Ovary (tissue), 10 donors: ENCODE measurements at places on chromosomes 7 and 10. TPM values are rescaled to one million over a fixed set of nuclear protein-coding genes. Genes with fewer than 3 reads are reported as not detected.
A peak's percentile ranks its signal among the peaks of the same experiment; 100 is the strongest.

YKT6 gene
- 67.3 TPM for polyA plus RNA-seq

GRCh38 chr7:48337012-48337621 lies 165.9 kb downstream of the ABCA13 start:
- no peak for DNase-seq

GRCh38 chr10:102704915-102705314 lies 9.3 kb downstream of the ARL3 start:
- no peak for DNase-seq

SPDYE2 gene
- not detected for polyA plus RNA-seq

DNA sequence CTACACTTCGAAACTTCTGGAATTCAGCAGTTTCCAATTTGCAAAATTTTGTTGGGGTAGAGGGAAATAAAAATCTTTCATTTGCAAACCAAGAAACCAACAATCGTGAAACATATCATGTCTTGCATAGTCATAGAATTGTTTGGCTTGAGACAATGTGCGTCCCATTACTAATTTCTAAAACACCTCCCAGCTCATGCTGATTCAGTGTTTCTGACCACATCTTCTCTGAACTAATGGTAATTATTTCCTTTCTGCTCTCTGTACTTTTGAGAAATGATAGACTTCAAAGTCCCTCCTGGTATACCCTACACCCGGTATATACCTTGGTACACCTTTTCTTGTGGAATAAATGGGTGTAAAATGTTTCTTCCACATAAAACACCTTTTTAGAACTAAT lies 41.8 kb upstream of the TSPAN13 start:
- no peak for DNase-seq

DNA sequence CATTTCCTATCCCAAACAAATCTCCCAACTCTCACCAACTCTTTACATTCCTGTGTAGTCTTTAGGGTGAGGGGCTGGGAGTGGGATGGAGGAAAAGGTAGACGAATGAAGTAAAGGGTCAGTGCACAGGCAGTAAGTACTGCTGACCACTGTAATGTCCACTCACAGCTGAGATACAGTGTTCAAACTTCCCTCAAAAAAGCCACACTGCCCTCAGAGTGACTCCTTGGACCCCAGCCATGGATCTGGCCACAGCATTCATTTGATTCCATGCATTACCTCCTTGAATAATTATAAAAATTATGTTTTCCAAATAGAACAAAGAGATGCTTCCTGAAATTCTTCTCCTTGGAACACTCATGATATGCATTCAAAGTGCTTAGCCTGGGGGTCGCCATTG lies 19.8 kb upstream of the HIPK2 start:
- DNase-seq = no peak

- DNase-seq = no peak
Observed at GRCh38 chr10:91032611-91033206, 111.8 kb upstream of the ANKRD1 start.

GRCh38 chr7:23533238-23533604 lies 1.4 kb upstream of the TRA2A start:
- no peak for DNase-seq

TSPAN15 gene
- 5.1 TPM for polyA plus RNA-seq

CHST15 gene
- polyA plus RNA-seq = 35.9 TPM

DNA sequence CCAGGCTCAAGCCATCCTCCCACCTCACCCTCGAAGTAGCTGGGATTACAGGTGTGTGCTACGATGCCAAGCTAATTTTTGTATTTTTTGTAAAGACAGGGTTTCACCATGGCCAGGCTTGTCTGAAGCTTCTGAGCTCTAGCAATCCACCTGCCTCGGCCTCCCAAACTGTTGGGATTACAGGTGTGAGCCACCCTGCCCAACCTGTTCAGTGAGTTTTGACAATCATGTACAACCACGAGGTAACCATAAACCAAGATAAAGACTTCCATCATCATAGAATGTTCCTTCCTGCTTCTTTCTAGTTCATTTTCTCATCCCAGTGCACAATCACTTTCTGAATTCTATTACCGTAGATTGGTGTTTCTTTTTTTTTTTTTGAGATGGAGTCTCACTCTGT lies 30.5 kb upstream of the MKRN1 start:
- DNase-seq = no peak

DNA sequence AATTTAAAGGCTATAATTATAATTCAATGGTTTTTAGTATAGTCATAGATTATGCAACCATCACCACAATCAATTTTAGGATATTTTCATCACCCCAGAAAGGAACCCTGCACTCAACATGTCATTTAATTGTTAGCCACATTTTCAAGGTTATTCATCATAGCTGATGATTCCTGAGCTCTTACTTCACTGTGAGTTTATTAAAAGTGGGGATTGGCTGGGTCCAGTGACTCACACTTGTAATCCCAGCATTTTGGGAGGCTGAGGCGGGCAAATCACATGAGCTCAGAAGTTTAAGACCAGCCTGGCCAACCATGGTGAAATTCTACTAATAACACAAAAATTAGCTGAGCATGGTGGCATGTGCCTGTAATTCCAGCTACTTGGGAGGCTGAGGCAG lies 787 bp downstream of the CCL26 start:
- no peak for DNase-seq

DPP6 gene
- 0.22 TPM for polyA plus RNA-seq

DNA sequence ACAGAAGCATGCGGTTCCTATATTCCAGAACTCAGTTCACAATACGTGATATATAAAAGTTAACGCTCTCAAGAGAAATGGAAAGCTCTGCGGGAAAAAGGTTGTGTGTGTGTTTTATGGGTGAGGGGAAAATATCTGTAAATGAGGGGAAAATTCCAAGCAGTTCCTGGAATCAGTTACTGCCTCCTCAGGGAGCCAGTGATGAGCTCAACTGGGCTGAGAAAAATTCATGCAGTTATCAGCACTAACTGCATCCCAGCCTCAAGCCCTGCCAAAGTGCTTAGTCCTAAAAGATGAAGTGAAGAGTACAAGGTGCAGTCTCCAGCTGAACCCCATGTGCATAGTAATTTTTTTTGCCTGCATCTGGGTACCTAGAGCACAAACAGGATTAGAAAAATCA lies 191.9 kb downstream of the CDK14 start:
- DNase-seq = no peak

DNA sequence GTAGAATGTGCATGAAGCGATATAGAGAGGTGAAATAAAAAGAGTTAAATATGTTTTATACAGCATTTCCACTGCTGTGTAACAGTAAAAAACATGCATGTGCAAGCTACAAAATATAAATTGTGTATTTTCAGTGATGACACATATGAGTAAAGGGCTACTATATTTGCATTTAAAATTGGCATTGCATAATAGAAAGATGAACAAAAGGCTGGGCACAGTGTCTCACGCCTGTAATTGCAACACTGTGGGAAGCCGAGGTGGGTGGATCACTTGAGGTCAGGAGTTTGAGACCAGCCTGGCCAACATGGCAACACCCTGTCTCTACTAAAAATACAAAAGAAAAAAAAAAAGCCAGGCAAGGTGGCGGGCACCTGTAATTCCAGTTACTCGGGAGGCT lies 79.8 kb upstream of the CCDC71L start:
- DNase-seq = no peak

PCLO gene
- polyA plus RNA-seq = 0.31 TPM

DNA sequence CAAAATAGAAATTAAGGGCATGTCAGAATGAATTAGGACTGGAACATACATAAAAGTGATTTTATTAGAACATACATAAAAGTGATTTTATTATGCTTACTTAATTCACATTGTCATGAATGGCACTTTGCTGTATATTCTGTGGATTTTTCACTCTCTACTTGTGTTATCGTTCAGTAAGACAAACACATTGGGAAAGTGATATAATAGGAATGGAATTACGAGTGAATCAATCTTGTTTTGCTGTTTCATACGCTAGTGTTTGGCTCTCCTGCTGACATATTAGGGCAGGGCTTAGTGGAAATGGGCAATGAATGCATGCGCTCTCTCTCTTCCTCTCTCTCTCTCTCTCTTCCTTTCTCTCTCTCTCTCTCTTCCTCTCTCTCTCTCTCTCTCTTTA lies 561.1 kb downstream of the ACTR3B start:
- no peak for DNase-seq

DNA sequence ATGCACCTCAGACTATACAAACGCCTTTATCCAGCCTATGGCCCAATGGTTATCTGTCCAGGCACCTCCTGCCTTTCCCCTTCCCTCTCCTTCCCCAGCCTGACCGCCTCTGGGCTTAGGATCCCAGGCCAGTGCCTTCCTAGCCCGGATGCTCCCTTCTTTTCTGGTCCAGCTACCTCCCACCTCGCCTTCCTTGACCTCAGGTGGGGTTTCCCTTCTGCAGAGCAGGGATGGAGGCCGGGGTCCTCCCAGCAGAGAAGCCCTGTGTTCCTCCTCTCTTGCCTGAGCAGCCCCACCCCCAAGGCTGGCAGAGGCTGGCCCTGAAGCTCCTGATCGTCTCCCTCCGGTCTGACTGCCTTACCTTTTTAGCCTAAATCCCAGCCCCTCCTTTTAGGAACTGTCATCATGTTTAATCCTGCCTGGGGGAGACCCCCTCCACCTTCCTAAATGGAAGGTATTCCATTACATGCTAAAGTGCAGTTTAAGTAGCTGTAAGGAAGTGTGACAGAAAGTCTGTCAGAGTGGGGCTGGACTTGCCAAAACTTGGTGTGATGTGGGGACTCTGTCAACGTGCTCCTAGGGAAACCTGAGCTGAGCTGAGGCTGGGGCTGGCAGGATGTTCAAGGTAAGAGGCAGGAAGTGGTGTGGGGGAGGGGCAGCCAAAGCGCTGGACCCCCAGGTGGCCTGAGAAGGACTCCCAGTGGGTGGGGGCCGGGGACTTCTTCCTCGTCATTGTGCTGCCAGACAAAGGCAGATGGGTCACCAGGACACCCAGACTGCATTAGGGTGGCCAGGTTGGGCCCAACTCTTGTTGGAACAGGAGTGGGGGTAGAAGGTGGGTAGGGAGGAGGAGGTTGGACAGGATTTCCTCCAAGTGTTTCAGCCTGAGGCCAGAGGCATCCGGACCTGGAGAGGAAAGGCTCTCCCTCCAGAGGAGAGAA lies 39.5 kb downstream of the LBX1 start:
- DNase-seq = no peak

DNA sequence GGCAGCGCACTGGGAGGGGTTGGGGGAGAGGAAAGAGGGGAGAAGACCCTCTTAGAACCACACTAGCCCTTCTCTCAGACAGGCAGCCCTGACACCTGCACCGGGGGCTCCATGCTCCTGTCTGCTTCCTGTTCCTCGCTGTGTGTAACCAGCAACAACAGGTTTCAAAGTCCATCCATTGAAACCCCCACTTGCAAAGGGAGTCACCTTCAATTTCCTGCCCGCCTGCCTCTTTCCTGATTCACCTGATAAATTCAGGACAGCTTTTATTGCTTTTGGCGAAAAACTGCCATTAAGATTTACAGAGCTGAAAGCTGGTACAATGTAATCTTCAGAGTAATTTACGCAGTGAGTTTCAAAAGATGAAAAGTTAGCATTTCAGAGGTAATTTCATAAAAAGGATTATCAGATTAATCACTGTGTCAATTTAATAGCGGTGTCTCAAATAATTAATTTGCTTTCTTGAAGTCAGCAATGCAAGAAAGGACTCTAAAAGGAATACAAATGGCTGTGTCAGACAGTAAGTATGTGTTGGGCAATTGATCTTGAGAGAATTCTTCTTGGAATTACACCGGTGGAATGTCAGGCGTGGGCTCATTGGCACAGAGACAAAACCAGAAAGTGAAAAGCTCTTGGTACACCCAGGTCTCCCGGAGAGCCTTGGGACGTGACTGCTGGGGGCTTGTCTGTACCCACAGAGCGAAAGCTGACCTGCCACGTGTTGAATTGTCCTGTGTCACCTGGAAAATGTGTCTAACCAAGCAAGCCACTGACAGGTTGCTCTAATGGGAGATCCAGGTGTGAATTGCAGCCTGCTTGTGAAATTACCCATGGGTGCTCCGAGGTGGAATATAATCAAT lies 60.7 kb downstream of the TMEM209 start:
- DNase-seq = no peak

OPN4 gene
- polyA plus RNA-seq = 0.08 TPM

BLNK gene
- 0.65 TPM for polyA plus RNA-seq

GRCh38 chr10:71727738-71728737 lies 8.5 kb upstream of the C10orf105 start:
- DNase-seq = peak; percentile 78

DNA sequence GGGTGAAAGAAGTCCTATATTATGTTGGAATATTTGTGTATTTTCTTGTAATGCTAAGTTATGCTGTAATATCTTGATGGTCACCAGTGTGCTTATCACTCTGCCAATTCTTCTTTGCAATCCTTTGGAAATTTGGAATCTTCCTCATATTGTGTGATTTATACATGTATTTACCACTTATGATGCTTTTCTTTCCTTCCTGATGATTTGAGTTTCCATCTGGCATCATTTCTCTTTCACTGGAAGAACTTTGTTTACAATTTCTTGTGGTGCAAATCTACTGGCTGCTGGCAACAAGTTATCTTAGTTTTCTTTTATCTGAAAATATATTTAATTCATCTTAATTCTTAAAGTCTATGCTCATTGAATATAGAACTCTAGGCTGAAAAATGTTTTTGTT lies 29.2 kb downstream of the CFAP69 start:
- no peak for DNase-seq

SFRP5 gene
- 0.48 TPM for polyA plus RNA-seq

GRCh38 chr7:101764221-101764620 lies 53.2 kb upstream of the CUX1 start:
- no peak for DNase-seq

DNA sequence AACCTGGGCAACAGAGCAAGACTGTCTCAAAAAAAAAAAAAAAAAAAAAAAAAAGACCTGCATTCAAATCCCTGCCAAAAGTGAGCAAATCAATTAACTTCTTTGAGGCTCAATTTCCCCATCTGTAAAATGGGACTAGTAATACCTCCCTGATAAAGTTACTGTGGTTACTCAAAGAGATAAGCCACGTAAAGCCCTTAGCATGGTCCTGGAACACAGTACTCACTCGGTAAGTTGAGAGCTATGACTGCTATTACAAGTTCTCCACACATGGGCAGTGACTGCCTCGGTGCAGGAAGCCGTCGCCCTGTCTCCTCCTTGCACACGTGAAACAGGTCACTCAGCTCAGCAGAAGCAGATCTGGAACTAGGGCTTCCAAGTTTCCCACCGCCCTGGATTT lies 37.9 kb downstream of the DDIT4 start:
- no peak for DNase-seq

EPHB6 gene
- polyA plus RNA-seq = 14.1 TPM

STEAP4 gene
- 36.9 TPM for polyA plus RNA-seq

PPP1R17 gene
- not detected for polyA plus RNA-seq

DNA sequence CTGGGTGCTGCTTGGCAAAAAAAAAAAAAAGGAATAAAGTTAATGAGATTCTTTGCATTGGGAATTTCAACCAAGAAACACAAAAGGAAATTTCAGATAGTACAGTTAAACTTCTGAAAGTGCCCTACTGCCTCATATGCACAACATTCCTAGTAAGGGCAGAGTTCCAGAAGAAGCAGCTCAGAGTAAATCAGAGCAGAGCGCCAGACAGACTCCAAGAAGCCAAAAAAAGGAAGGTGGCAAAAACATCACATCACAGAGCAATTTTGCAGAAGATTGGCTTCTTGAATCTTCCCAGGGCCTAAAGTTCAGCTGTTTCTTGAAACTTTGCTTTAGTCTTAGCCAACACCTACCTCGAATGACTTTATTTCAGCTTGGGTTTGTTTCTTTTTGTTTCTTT lies 544.1 kb downstream of the XPNPEP1 start:
- DNase-seq = no peak

GIMAP4 gene
- 19.7 TPM for polyA plus RNA-seq

PLCE1 gene
- 6.8 TPM for polyA plus RNA-seq
